ENCODE measurements at places on chromosomes 3 and 15. TPM values are rescaled to one million over a fixed set of nuclear protein-coding genes. Genes with fewer than 3 reads are reported as not detected.

GRCh38 chr3:23292432-23292831 lies 89.3 kb downstream of the UBE2E2 start:
- no peak overlapping the region for H3K4me3 ChIP-seq
- no peak for DNase-seq
- no peaks in the 10 kb centered on the region for H3K27me3 ChIP-seq
- H3K4me1 ChIP-seq: no peaks in the 10 kb centered on the region
- no peak overlapping the region for H3K27ac ChIP-seq
- no peaks in the 10 kb centered on the region for H3K36me3 ChIP-seq

DNA sequence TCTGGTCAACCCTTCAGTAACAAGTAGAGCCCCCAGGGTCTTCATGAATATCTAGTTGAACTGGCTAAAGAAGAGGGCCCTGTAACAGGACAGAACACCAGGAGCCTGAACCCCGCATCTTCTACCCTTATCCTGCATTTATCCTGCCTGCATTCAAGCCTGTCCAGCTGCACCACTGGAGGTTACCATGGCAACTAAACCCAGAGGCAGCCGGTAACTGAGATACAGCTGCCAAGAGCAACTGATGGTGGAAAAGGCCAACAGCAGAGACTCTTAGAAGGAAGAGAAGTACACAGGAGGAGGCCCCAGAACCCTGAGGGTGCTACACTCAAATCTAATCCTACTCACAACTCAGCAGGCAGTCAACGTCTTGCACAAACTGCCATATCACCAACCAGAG lies 3.7 kb upstream of the PRKAR2A start:
- no peak overlapping the region for H3K4me3 ChIP-seq
- no peak overlapping the region for H3K27ac ChIP-seq
- no peaks in the 10 kb centered on the region for H3K4me1 ChIP-seq
- DNase-seq: no peak
- no peaks in the 10 kb centered on the region for H3K27me3 ChIP-seq

- no peaks in the 10 kb centered on the region for H3K27me3 ChIP-seq
- DNase-seq: no peak
- no peak overlapping the region for H3K27ac ChIP-seq
- H3K4me3 ChIP-seq: no peak overlapping the region
These were observed 41.5 kb downstream of the PRKCD start for GRCh38 chr3:53202331-53203015.

DNA sequence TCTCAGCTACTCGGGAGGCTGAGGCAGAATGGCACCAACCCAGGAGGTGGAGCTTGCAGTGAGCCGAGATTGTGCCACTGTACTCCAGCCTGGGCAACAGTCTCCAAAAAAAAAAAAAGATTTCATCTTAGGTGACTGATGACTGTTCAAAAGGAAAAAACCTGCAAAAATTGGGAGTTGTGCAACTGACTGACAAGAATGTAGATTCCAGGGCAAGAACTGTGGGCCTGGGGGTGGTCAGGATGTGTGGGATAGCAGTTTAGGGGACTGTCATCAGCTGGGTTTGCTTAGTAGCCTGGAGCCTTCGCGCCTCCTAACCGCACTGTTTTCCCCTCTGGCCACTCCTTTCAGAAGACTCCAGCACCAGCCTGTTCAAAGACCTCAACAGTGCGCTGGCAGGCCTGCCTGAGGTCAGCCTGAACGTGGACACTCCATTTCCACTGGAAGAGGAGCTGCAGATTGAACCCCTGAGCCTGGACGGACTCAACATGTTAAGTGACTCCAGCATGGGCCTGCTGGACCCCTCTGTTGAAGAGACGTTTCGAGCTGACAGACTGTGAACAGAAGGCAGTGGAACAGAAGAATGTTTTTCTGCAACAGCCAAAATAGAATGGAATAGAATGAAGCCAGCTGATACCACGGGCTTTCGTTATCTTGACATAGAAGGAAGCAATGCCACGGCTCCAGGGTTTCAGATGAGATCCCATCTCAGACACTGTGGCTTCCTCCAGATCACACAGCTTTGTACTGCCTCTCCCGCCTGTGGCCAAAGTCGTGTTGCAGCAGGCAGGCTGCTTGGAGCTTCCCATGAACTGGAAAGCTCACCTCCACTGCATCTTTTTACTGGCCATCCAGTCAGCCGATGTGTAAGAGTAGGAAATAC lies 75.3 kb upstream of the BLM start:
- H3K4me3 ChIP-seq: no peak overlapping the region
- no peaks in the 10 kb centered on the region for H3K27me3 ChIP-seq

- DNase-seq: no peak
- H3K4me1 ChIP-seq: no peaks in the 10 kb centered on the region
- no peak overlapping the region for H3K27ac ChIP-seq
These were observed 147.9 kb upstream of the RORA start for GRCh38 chr15:61376961-61377360.

DNA sequence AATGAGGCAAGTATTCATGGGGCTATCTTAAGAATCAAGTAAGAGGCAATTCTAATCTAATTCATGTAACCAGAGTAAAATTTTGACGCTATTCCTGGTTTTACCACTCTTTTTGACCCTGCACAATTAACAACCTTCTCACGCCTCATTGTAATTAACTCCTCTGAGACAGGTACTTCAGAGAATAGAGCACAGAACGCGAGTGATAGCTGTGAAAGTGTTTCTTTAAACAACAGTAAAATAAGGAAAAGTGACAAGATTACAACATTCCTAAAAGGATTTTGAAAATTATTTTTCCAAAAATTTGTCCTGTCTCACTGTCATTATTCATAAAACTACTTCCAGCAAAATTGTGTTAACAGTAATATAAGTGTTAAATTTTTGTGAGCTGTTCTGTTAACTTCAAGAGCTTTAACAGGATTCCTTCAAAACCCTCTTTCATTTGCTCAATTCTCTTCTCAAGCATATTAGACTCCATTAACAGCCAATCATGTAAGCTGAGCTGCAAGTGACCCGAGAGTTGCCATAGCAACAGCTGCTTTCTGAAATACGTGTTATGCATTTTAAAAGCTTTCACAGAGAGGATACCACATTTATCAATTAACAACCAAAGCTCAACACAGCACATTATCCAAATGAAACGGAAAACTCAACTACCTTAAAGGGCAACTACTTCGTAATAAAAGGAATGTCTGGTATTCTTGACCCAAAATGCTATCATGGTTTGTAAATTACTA lies 93.1 kb downstream of the STAG1 start:
- DNase-seq: no peak
- H3K27me3 ChIP-seq: no peaks in the 10 kb centered on the region
- H3K27ac ChIP-seq: no peak overlapping the region
- H3K36me3 ChIP-seq: no peaks in the 10 kb centered on the region

DNA sequence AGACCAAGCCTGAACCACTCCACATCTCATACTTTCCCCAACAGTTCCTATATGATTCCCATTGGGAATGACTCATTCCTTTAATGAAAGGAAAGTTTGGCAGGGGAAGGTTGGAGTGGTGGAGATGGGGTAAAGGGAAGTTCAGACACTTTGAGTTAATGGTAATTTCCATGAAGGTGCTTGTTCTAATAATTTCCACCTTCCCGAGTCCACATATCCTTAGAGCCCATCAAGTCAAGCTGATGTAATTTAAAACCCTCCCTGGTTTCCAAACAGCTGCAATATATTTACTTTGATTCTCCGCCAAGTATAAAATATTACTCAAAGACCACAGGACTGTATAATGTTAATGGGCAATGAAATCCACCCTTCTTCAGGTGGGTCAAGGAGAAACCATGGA lies 95.0 kb upstream of the GALNT15 start:
- no peak for DNase-seq
- no peaks in the 10 kb centered on the region for H3K4me1 ChIP-seq
- no peaks in the 10 kb centered on the region for H3K36me3 ChIP-seq
- no peaks in the 10 kb centered on the region for H3K27me3 ChIP-seq

DNA sequence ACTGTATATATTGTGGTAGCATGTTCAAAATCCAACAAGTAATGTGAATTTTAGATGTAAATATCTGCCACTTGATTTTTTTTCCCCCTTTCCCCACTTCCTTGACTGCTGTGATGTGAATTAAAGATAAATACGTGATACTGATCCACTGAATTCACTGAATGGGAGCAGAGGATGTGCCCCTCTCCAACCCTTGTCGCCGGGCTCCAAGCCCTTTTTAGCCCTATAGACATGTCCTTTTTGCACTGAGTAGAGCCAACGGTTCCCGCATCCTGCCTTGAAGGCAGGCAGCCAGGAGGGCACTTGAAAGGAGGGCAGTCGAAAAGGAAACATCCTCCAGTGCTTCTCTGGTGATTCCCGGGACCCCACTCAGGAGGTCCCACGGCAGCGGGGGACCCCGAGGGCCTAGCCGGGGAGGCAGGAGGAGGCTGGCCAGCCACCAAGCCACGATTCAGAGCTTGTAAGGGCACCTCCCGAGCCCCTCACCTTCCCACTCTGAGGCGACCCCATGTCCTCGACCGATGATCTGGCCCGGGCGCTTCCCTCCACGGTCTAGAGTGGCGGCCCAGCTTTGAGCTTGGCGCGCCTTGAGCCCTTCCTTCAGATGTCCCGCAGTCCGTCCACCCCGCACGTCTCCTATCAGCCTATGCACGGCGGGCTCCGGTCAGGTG lies 901 bp upstream of the MANF start:
- H3K4me1 ChIP-seq: peaks cover 8% of the 10 kb centered on the region
- no peaks in the 10 kb centered on the region for H3K27me3 ChIP-seq
- DNase-seq: no peak
- H3K27ac ChIP-seq: peak overlapping the region; percentile 96

DNA sequence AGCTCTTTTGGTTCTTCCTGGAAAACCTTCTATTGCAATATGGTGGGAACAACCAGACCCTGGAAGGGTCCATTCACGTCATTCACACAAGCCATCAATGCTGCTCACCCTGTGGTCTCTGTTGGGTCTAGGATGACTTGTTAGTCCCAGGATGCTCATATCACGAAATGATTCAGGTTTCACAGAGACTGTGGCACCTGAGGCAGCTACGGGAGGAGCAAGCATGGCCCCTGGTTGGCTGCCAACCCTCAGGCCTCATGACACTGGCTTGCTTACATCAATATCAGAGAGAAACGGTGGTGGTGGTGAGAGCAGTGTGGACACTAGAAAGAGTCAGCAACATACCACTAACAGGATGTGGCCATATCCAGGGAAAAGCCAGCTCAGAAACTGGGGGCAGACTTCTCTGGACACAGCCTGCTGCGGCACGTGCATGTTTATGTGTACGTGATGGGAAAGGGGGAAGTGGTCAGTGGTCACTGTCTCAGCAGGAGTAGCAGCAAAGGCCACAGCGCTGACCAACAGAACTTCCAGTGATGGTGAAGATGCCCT lies 208.9 kb upstream of the ST8SIA2 start:
- H3K27me3 ChIP-seq: no peaks in the 10 kb centered on the region
- H3K4me3 ChIP-seq: no peak overlapping the region

- no peaks in the 10 kb centered on the region for H3K36me3 ChIP-seq
- no peaks in the 10 kb centered on the region for H3K27me3 ChIP-seq
- no peak overlapping the region for H3K4me3 ChIP-seq
- H3K4me1 ChIP-seq: no peaks in the 10 kb centered on the region
- H3K27ac ChIP-seq: no peak overlapping the region
These were observed 128.7 kb downstream of the PDCD6IP start for GRCh38 chr3:33926998-33927605.

GRCh38 chr15:74777769-74778598 lies 3.9 kb upstream of the CSK start:
- H3K4me3 ChIP-seq: no peak overlapping the region
- H3K27ac ChIP-seq: no peak overlapping the region
- H3K27me3 ChIP-seq: no peaks in the 10 kb centered on the region
- H3K4me1 ChIP-seq: peaks cover 9% of the 10 kb centered on the region

Gene PLA2G4D
- total RNA-seq: not detected

Gene SEC62
- 20.0 TPM for total RNA-seq

Gene CHL1
- 15.1 TPM for total RNA-seq

Gene CLDN18
- not detected for total RNA-seq

Gene CKMT1B
- not detected for total RNA-seq

Gene EPHA3
- 63.0 TPM for total RNA-seq

Gene AMT
- total RNA-seq: 1.5 TPM

Gene SMAD3
- total RNA-seq: 66.9 TPM

Data from uterus (tissue), 4 donors.